ENCODE measurements at places on chromosomes 6 and 20. TPM values are rescaled to one million over a fixed set of nuclear protein-coding genes. Genes with fewer than 3 reads are reported as not detected.

Gene LST1
- 11.2 TPM for total RNA-seq

Gene JPH2
- 14.8 TPM for total RNA-seq

Gene SRXN1
- total RNA-seq, result 17.9 TPM

Gene NKX2-2
- not detected for total RNA-seq

Gene CYP39A1
- total RNA-seq, result 18.6 TPM

Gene ZBTB24
- 17.5 TPM for total RNA-seq

Gene MUCL3
- not detected for total RNA-seq

Gene RAET1L
- total RNA-seq, result not detected

Gene GLP1R
- 0.88 TPM for total RNA-seq

Gene ZKSCAN8
- total RNA-seq, result 53.1 TPM
